Skeletal muscle cell (primary cell): ENCODE measurements at places on chromosomes 2 and 18.

DNA sequence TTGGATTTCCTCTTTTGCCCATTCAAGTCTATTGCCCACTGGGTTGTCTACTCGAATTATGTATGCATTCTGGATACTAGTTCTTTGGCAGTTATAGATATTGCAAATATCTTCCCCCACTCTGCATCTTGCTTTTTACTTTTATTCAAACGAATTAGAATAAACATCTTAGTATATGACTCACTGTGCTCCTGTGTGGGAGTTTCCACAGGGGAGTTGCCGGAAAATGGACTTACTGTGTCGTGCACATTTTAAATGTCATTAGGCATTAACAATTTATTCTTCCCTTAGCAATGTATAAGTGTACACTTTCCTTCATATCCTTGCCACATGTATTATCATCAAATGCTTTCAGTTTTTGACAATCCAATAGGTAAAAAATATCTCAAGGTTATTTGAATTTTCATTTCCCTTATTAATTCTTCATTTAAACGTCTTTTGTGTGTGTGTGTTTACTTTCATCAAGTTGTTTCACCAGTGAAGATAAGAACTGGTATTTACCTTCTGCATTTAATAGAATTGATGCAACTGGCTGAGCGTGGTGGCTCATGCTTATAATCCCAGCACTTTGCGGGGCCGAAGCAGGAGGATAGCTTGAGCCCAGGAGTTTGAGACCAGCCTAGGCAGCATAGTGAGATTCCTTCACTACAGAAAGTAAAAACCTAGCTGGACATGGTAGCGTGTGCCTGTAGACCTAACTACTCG, 4.6 kb upstream of the UGT1A5 start:
- peak; percentile 1 for DNase-seq

- DNase-seq, result peak; percentile 37
These were observed 49.6 kb upstream of the ITSN2 start for GRCh38 chr2:24409700-24410556.

DNA sequence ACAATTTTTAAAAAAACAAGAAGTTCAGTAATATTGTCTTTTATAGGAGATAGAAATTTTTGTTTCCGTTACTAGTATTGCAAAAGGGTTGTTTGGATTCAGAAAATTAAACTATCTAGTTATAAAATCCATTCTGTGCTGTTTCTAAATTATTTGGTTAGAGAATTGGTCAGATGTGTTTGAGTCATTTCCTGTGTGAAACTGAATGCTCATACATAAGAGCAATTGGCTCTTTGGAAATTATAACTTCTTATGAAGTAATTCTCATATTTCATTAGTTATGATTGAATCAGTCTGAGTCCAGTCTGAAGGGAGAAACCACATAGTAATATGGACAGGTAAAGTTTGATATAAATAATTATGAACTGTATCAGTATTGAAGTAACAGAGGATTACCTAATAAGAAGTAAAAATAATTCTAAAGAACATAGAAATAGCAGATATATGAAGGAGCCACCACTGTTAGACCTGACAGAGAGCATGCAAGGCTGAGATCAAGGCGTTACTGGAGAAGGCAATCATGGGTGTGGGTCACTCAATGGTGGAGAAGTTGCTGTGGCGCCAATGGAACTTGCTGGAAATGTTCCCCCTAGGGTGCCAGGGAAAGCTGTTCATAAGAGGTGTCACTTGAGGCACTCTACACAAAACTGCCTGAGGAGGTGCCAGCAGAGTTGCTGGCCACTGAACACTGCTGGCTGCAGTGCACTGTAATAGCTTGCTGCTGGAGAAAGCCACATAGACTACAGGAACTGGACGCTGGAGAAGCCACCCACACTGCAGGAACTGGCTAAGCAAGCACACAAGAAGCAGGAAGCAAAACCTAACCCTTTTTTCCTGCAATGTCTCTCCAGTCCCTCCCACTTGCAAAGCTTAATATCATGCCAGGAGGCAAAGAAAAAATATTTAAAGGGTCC, 18.0 kb upstream of the FAP start:
- no peak for DNase-seq

- peak; percentile 86 for DNase-seq
These were observed 1.5 kb downstream of the PXDN start for GRCh38 chr2:1742681-1743395.

- no peak for DNase-seq
These were observed 3.6 kb downstream of the ALK start for GRCh38 chr2:29917781-29918180.

GRCh38 chr2:165568361-165568760, 98.9 kb downstream of the CSRNP3 start:
- DNase-seq, result no peak

- no peak for DNase-seq
These were observed 1081.9 kb downstream of the LRP1B start for GRCh38 chr2:141048951-141049350.

- DNase-seq, result no peak
These were observed 69.2 kb downstream of the KCTD1 start for GRCh38 chr18:26479065-26479680.

- DNase-seq, result no peak
These were observed 417.6 kb upstream of the LINC00305 start for GRCh38 chr18:64566456-64566855.

DNA sequence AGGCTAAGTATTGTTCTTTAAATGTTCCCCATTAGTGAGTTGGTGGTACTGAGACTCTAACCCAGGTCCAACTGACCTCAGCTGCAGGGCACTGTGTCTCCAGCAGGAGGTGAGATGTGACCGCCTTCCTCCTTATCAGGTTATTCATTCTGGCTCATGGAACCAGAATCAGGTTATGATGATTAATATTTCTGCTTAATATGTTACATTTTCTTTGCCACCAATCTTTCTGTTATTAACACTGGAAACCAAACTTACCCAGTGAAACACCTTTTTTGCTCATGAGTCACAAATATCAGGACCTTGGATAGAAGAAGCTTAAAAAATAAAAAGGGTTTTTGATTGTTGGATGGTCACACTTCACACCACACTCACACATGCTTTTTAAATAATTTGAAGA, 85.4 kb downstream of the DPP4 start:
- DNase-seq, result no peak

GRCh38 chr2:227000123-227000522, 163.9 kb downstream of the COL4A4 start:
- no peak for DNase-seq

- no peak for DNase-seq
These were observed 60.8 kb upstream of the STAM2 start for GRCh38 chr2:152236191-152236925.

- DNase-seq, result no peak
These were observed 16.5 kb upstream of the PSD4 start for GRCh38 chr2:113157118-113157896.

DNA sequence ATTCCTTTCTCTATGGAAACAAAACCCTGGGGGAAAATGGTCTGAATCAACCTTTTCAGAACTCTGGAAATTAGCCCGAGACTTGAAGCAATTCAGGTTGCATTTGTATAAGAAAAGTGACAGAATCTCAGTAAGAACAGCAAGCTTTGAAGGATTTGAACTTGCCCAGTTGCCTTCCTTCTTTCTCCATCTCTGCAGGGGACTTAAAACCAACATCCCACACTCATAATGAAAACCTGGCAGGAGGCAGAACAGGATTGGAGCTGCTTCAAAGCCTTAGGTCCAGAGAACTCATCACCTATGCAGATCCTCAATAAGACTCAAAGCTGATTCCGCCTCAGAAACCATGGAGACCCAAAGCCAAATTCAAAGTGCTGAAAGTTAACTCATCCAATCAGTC, 790.5 kb upstream of the ID2 start:
- DNase-seq, result no peak

GRCh38 chr2:174577967-174578589, 19.5 kb downstream of the WIPF1 start:
- DNase-seq, result peak; percentile 36

DNA sequence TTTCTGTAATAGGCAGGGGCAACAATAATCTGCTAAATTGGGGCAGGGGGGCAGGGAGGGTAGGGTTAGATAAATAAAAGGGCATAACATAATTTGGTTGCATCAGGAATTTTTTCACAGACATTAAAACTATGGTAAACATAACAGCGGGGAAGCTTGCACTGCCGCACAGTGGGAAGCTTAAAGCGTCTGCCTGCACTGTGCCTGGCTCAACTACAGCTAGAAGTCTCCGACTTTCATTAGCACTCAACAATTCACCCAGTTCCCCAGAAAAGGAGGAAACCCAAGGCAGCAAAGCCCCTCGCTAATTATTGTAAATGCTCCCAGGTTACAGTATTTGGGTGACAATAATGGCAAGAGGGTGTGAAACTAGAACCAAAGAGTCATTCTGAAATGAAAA, 562.9 kb downstream of the ARHGAP15 start:
- DNase-seq, result no peak

- DNase-seq, result no peak
These were observed 304.5 kb downstream of the NDUFA10 start for GRCh38 chr2:239720361-239721360.

DNA sequence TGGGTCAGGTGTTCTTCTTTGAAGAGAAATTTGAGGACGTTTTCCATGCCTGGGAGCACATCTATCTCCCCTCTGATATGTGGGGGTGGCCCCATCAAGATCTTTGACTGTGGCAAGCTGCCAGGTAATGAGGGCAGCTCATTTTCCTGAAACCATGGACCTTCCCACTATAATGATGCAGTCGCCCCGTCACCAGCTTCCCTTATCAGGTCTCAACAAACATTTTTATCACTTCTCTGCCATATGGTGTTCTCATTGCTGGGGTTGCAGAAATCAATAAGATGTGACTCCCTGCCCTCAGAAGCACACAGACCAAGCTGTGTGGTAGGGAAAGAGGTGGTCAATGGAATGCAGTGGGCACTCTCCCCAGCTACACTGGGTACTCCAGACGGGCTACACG, 48.4 kb upstream of the B3GNT7 start:
- no peak for DNase-seq

GRCh38 chr2:128282976-128283810, 35.5 kb downstream of the HS6ST1 start:
- no peak for DNase-seq

DNA sequence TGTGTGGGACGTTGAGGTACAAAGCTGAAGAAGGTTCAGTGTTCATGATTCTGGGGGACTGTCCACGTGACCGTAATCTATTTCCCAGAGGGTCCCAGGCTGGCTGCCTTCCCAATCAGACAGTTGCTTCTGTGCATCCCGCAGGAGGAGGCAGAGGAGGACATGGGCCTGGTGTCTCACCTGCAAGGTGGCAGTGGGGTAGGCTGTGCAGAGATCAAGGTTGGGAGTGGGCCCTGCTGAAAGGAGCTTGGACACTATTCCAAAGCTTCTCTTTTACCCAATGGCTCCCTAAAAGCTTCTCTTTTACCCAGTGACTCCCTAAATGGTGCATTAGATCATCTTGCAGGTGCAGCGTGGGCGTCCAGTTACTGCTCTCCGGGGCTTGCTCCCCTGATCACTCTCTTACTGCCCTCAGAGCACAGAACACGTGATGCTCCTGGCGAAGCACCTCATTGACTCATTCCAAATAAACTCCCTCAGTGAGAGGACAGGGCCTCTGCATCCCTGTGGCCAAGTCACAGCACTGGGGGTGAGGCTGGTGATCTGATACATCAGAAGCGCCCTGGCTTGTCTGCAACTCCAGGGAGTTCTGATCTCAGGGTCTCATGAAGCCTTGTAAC, 41.5 kb downstream of the RNF144A start:
- peak; percentile 51 for DNase-seq

DNA sequence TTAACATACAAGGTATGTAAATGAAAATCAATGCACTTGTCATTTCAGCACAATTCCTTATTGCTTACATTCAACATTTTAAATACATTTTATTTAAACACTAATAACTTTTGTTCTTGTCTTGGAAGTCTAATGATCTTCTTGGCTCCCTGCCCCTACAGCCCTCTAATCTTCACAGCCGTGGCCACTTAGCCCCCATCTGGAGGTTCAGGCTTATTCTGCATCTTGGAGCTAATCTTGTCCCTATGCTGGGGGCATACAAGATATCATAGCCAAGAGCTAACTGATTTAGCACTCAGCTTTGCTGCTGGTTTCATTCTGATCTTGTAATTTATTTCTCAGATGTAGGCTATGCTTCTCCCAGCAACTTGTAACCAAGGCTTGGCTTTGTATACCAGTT, 140.8 kb downstream of the TMEFF2 start:
- DNase-seq, result no peak

- DNase-seq, result no peak
These were observed 163.0 kb downstream of the FIGN start for GRCh38 chr2:163572850-163573249.

DNA sequence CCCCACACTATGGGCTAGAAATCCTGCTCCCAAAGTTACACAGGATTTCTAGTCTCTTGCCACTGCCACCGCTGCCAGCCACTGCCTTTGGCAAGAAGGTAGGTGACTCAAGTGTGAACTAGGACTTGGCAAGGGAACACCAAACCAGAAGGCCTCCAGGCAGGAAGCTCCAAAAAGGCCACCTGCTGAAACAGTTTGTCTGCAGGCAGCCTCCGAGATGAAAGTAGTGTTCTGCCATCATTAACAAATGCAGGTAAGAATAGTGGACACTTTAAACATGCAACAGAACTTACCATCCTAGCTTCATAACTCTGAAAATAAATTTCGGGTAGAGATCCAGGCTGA, 3.9 kb downstream of the ANKRD44 start:
- no peak for DNase-seq

- DNase-seq, result no peak
These were observed 101.1 kb downstream of the RNF144A start for GRCh38 chr2:7018282-7018701.

GRCh38 chr2:113847144-113847543, 42.7 kb upstream of the ACTR3 start:
- no peak for DNase-seq

DNA sequence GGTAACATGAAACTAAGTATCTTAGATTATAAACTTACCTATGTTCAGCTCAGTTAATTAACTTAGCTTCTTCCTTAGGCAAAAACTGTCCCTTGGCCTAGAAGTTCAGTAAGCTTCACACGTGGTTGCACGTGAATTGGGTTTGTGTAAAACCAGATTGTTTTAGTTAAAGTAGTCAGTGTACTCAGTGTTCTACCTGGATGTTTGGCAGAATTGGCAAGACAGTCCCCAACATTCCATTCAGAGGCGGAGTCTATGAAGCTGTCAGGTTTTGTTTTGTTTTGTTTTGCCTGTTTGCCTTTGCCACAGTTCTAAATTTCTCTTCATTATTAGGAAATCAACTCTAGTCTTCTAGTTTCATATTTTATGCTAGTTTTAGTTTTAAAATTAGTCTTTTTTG, 105.3 kb upstream of the ZEB2 start:
- no peak for DNase-seq

DNA sequence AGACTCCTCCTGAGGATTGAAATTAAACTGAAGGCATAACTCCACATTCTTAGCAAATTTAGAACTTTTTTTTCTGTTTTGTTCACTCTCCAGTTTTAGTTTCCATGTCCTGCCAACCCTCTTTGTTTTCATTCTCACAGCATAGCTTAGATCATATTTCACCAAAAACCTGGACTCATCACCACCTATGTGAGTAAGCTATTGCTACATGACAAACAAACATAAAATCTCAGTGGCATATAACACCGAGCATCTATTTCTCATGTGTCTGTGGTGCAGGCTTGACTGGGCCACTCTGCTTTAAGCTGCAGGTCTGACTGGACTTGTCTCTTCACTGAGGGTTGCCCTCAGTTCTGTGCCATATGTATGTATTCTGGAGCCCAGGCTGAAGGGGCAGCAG, 385.2 kb downstream of the ARHGAP15 start:
- DNase-seq, result no peak
